CMK (cell line): ENCODE measurements at places on chromosomes 3 and 15.

DNA sequence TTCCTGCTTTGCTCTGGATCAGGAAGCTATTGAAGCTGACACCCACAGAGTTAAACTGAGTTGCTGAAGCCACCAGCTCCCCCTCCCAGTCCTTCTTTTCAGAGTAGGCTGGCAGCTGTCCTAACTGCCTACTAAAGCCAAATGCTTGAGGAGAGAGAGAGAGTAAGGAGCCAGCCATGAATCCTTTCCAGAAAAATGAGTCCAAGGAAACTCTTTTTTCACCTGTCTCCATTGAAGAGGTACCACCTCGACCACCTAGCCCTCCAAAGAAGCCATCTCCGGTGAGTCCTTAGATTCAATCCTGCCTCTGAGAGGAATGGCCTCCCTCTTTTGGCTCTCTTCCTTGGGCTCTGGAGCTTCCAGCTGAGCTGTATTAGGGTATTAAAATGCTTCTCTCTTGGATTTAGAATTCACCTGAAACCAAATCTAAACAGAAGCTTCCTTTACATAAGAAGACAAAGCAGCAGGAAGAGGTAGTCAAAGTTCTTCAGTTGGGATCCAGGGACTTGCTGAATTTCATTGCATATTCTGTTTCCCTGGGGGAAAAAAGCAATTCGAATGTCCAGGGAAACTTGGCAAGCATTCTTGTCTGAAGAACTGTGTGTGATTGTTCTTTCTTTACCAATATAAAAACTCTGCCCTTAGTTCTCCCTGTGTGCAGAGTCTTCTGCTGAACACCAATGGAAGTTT is at the start of gene SLC15A2:
TSS of gene SLC15A2 (plus strand) at position 101 of the 690 bp plus-strand sequence. CDS start at position 177, 76 bp downstream.
- DNase-seq = no peak

GRCh38 chr3:122993124-122993978 is 34.2 kb downstream of the SEMA5B start:
- DNase-seq = no peak

GRCh38 chr3:53131096-53131495 is 861 bp upstream of the RFT1 start:
- no peak for DNase-seq

DNA sequence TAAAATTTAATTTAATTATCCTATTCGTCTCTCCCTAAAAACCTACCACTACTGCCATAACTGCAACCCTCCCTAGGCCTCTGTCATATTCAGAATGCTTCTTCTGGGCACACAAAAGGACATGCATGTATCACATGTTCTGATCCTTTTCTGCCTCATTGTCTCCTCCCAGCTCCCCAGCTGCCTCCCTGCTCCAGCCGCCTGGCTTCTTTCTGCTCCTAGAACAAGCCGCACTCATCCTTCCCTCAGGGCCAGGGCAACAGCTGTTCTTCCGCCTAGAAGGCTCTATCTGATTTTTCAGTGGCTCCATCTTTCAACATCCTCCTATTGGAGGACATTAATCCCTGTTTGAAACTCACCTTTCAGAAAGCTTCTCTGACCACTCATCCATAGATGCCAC is 38.6 kb downstream of the TMED3 start:
- DNase-seq = no peak

DNA sequence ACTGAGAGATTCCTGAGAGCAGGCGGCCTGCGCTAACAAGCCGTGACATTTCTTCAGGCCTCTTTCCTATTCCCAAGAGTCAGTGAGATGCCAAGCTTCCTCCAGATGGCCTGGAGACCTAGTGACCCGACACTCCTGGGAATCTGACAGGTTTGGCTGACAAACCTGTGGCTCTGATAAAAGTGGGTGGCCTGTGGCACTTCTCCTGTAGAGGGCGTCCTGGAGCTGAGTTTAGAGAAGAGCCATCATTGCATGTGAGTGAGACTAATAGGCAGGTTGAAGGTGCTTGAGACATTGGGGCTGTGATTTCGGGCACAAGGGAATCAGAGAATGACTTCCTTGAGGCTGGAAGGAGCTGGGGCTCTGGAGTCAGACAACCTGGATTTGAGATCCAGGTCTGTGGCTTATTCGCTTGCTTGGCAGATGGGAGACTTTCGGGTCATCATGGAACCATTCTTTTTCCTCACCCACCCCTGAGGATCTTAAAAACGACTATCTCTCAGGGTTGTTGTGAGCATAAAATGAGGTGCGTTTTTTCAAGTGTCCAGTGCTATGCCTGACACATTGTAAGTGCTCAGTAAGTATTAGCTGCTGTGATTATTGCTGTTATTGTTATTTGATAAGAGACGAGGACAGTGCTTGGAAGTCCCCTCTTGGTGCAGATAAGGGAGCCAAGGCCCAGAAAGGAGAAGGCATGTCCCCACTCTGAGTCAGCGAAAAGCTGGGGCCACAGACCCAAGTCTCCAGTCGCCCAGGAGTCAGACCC is 77.2 kb downstream of the SCN10A start:
- no peak for DNase-seq

- DNase-seq = no peak
These were observed 405.6 kb downstream of the MAGI1 start for GRCh38 chr3:65633018-65633638.

DNA sequence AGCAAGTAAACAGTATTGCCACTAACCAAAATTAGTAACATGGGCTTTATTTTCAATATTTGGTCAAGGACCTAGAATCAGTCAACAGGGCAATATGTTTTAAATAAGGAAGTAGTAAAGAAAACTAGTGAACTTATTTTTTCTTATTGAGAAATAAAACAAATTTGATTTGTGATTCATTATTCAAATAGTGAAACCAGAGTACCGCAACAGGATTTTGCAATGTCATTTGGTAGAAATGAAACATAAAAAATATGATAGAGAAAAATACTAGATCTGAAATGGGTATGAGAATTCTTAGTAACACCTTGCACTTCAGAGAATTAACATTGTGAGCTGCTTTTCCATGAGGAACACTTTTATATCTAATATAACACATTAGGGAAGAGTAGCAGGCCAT is 291.8 kb upstream of the GBE1 start:
- no peak for DNase-seq

DNA sequence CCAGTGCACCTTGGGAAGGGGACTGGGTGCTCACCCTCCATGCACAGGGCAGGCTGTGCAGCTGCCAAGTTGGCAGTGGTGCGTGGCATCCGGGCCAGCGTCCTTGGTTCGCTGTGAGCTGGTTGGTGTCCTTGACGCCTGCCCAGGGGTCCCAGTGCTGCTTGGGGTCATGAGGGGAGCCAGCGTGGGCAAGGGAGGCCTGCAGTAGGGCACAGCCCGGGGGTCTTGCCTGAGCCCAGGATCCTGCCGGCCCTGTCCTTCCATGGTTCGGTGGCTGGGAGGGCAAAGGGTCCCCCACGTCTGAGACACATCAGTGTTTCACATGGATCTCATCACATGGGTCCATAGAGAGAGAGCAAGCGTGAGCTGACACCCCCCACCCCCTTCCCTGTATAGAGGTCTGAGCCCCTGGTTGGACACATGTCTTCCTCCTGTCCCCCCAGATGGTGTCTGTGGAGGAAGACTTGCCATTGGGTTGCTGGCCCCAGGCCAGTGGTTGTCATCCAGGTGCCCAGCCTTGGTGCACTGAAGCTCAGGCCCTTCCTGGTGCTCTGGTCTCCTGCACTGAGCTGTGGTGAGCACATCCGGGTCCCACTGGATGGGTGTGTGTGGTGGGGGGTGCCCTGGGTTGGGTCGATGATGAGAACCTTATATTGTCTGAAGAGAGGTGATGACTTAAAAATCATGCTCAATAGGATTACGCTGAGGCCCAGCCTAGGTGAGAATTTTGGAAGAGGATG is 232.3 kb downstream of the SNRPN start:
- DNase-seq = no peak

DNA sequence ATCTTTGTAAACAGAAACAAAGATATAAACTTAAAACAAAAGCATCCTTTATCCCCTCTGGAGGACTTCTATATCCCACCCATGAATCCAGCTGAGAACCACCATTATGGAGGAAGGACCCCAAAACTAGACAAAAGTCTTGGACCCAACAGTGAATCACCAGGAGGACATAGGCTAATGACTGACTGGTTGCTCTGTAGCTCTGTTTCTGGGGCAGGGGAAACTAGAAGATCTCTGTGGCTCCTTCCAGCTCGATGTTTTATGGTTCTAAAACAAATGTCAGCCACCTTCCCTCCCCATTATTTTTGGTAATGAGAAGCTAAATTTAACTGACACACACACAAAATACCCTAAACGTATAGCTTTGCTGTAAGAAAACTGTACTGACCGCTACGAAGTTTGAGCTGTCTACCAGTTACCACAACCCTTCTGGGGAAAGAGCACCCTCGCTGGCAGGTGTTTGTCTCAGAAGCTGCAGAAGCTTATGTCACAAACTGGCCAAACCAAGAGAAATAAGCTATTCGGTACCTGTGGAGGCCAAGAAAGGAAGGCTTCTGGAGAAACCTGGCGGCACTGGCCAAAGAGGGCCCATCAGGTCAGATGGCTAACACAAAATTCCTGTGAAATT is 36.4 kb downstream of the MB21D2 start:
- DNase-seq = no peak

- DNase-seq = no peak
These were observed 300.4 kb upstream of the ADAMTS9 start for GRCh38 chr3:64988188-64988587.

- peak; percentile 65 for DNase-seq
These were observed 195.3 kb upstream of the LYSMD4 start for GRCh38 chr15:99928429-99928981.

DNA sequence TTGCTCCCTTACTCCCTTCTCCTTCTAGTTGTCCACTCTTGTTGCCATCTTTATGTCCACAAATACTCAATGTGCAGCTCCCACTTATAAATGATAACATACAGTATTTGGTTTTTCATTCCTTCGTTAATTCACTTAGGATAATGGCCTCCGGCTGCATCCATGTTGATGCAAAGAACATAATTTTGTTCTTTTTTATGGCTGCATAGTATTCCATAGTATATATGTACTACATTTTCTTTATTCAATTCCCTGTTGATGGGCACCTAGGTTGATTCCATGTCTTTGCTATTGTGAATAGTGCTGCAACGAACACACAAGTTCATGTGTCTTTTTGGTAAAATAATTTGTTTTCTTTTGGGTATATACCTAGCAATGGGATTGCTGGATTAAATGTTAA is 21.3 kb upstream of the P3H2 start:
- DNase-seq = no peak

- no peak for DNase-seq
These were observed 16.0 kb downstream of the ANKRD28 start for GRCh38 chr3:15781637-15782402.

- DNase-seq = no peak
These were observed 10.2 kb downstream of the PLSCR5 start for GRCh38 chr3:146594843-146595482.

GRCh38 chr15:60681353-60681752 is 202.4 kb upstream of the ICE2 start:
- no peak for DNase-seq

GRCh38 chr3:55446850-55447249 is 40.3 kb downstream of the WNT5A start:
- no peak for DNase-seq

DNA sequence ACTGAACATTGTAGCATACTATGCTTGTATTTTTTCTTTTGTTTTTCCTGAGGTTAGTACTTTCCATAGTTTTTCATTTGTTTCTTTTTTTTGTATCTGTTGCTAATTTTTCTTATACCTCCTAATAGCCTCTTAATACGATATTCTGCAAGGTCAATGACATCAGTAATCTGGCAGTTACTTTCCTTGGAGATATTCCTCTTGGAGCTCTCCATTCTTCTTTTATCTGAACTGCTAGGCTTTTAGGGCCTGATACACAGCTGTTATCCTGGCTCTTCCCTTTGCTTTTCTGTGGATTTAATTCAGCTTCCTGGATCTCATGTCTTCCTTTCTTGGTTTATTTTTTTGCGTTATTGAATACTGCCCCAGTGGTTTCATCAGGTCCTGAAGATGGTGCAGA is 12.9 kb downstream of the ALPK3 start:
- no peak for DNase-seq

GRCh38 chr3:125052624-125053303 is 3.0 kb downstream of the HEG1 start:
- no peak for DNase-seq

DNA sequence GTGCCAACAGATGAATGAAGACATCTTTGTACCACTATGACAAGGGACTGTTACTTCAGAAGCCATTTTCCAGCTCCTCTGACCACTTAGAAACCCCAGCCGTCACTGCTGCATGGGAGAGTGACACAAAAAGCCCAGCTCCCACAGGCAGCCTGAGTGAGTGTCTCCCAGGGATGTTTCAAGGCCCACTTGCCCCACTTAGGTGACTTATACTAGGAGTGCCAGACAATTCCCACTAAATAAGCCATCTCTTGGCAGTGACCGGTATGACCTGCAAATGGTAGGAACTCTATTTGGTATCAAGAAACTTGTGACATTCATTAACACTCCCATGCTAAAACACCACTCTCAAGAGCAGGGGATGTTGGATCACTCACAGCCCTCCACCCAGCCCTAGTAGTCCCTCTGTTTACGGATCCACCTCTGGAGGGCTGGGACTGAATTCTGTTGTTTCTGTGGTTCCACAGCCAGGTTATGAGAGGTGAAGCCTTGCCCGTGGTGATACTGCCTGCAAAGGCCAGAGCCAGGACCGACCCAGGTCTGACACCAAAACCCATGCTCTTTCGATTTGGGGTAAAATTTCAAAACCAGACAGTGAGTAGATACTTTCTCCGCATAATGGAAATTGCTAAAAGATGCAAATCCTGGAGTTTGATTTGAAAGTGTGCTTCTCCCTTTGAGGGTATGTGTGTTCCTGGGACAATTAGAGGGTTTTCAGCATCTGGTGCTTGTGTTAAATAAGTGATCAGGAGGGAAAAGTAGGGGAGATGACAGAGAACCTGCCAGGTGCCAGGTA is 14.5 kb downstream of the RBP1 start:
- no peak for DNase-seq

- no peak for DNase-seq
These were observed 43.0 kb downstream of the BOC start for GRCh38 chr3:113254171-113254947.

DNA sequence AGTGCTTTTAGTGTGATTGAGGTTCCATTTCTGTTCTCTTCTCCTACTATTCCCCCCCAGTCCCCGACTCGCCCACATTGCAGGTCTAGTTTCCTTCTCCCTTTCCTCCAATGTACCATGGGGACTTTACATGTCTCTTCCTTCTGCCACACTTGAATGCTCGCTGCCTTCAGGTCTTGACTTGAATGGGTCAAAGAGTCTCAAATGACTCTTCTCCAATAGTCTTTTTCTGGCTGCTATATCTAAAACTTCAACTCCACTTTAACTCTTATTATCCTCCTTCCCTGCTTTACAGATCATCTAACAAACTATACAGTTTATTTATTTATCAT is 213.9 kb upstream of the SLC2A2 start:
- no peak for DNase-seq

GRCh38 chr3:183388213-183388895 is 40.1 kb downstream of the MCF2L2 start:
- no peak for DNase-seq

DNA sequence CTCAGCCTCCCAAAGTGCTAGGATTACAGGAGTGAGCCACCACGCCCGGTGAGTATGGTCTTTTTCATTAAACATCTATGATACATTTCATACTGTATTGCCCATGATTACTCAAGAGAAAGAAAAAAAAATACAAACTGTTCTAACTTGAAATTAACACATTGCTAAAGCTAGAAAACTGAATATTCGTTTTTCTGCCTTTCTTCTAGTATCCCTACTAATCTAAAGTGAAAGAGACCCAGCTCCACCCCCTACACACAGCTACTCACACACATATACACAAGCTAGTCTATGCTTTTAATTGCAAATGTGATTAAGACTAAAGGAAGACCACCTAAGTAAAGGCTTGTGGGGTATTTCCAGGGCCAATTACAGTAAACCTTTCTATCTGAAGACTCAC is 43.1 kb downstream of the INO80 start:
- no peak for DNase-seq
